GM13976 (cell line): ENCODE measurements at places on chromosomes 7 and 10.

GRCh38 chr7:37943905-37944736, 23.7 kb downstream of the EPDR1 start:
- DNase-seq: peak; percentile 32

- peak; percentile 51 for DNase-seq
These were observed 983 bp downstream of the FZD8 start for GRCh38 chr10:35640951-35641675.

DNA sequence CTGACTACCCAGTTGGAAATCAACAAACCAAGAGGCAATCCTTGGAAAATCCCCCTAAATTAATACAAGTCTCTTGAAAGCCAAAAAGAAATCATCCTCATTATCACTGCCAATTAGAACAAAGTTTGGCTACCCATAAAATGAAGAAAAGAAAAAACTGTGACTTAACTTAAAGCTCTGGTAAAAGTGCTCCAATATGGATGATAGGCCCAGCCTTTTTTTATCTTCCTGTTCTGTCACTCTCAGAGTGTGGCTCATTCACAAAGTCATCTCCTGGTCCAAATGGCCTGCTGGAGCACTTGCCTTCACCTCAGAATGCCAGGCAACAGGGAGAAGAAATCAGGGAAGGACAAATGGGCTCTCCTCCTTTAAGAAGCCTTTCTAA, 155.1 kb upstream of the GHITM start:
- no peak for DNase-seq

GRCh38 chr10:676178-676577, 13.3 kb downstream of the DIP2C start:
- DNase-seq: no peak

GRCh38 chr7:42128703-42129102, 108.3 kb downstream of the GLI3 start:
- DNase-seq: no peak

DNA sequence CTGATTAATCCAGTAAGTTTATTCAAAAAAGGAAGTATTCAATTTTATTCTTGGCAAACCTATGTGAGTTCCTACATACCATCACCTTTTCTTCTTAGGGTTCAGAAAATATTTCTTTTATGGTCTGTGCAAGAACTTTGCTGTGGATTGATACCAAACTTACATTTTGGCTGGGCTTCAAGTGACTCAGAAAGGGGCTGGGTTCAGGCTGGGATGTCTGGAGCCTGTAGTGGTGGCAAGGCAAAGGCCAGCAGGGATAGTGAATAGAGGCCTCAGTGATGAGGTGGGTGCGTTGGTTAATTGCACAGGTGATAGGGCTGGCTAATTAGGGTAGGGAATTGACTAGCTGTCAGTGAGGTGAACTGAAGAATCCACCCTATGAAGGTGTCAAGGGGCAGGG, 40.2 kb upstream of the ATXN7L1 start:
- no peak for DNase-seq

GRCh38 chr7:44559485-44559884, 14.2 kb downstream of the DDX56 start:
- DNase-seq: no peak

DNA sequence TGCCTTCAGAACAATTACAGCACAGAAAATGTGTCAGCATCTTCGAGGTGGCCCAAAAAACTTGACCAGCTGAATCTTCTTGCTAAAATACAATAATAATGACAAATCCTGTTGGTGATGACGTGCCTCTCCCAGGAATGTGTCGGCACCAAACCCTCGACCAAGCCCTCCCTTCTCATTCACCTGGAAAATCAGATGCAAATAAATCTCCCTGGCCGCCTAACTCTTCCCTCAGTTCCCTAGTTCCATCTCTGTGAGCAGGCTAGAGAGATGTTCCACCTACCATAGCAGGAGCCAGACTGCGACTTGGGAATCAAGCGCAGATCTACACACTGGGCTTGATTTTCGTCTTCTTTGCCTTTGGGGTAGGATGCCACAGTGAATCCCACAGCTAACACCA, 4.1 kb downstream of the PRSS1 start:
- DNase-seq: no peak

- no peak for DNase-seq
These were observed 14.9 kb upstream of the SRGN start for GRCh38 chr10:69073026-69073425.

- no peak for DNase-seq
These were observed 65.2 kb downstream of the TLL2 start for GRCh38 chr10:96448558-96448957.

DNA sequence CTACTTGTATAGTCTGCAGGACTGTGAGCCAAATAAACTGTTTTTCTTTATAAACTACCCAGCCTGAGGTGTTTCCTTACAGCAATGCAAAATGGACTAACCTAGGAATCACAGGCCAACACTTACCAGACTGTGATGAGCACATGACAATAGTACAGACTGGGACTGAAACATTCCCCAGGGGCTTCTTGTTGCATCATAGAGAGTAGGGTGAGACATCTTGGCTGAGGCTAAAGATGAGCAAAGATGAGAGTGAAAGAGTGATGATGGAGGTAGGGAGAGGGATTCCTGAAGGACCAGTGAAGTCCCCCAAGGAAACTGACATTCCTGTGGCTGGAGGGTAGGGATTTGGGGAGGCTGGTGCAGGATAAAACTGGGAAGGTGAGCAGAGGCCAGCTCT, 194.4 kb downstream of the TPST1 start:
- DNase-seq: no peak

GRCh38 chr10:44470784-44471183, 85.9 kb upstream of the CXCL12 start:
- DNase-seq: no peak

DNA sequence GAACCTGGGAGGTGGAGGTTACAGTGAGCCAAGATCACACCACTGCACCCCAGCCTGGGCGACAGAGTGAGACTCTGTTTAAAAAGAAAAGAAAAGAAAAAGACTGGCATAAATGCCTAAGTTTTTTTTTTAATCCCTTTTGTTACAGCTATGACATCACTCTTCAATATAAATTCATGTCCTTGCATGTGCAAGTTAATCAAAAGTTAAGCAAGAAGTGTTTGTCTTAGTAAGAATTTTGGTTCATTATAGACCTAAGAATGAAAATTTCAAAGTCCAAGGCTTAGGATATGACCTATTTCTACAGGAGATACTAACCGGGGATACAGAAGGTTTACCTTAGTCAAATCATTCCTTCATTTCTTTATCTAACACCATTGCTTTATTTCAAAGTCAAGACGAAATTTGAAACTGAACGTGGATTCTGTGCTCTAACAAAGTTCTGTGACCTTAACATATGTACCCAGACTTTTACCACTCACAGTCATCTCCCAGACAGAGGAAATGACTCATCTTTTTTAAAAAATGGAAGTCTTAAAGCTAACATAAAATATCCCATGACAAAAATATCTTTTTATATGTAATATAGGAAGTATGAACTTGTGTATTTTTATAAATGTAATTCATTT, 29.3 kb upstream of the ITGB8 start:
- peak; percentile 48 for DNase-seq

GRCh38 chr7:66043681-66044497, 31.7 kb upstream of the ASL start:
- peak; percentile 55 for DNase-seq

DNA sequence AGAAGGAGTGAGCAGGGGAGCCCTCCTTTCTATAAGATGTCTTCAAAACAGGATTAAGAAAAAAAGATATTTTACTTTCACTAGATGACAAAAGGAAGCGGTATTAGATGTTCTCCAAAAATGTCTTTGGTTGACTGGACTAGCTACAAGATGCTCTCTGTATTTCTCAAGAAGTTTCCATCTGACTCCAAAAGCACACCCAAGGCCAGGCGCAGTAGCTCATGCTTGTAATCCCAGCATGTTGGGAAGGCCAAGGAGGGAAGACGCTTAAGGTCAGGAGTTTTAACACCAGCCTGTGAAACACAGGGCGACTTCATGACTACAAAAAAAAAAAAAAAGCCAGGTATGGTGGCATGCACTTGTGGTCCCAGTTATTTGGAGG, 84.5 kb downstream of the PIP4K2A start:
- no peak for DNase-seq

- peak; percentile 11 for DNase-seq
These were observed 79.0 kb upstream of the LSM8 start for GRCh38 chr7:118104812-118105441.

- no peak for DNase-seq
These were observed 211.1 kb downstream of the ZNF365 start for GRCh38 chr10:62585211-62585775.

DNA sequence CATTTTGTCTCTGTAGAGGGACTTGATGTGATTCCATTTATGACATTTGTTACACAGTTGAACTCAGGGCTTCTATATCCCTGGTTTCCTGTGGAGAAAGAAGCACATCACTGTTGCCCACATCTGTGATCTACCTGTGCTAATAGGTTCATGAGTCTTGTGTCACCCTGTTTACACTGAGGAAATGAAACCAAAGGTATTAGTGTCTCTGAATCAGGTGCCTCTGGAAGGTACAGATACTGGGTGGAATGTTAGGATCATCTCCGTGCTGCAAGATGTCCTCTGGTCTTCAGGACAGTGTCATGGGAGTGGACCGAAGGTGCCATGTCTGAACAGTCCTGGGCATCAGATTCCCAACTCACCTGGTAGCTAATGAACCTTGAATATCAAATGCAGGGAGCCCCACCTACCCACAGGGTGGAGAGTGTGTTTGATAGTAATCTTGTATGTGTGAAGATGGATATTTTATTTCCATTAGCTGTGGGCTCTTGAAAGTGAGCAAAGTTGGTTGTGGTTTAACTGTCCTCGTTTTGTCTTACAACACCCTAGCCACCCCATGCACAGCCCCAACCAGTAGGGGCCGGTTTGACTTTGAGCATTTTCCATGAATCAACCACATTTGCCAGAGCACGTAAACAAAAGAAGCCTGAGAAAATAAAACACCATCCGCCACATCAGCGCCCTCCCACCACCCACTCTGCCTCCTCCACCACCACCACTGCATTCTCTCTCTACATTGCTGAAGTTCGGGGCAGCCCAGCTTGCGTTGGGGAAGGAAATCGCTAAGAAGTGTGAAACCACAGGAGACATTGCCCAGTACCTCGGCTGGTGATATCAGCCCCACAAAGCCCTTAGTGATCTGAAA, 40.7 kb downstream of the TARP start:
- peak; percentile 68 for DNase-seq

DNA sequence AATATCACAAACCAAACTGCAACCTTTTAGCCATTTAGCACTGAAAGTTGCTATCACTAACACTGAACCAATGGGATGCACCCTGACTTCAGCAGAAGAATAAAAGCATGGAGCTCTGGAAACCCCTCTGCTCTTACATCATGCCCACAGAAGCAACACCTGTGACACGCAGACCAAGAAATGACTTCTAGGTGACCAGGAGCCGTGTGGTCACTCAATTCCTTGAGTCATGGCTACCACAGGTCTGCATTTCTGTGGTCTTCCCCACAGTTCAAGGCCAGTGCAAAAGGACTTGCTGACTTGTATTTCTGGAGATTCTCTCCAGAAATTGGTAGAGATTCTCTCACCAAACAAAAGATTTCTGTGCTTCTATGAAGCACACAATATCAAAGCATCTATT, 38.3 kb downstream of the NRCAM start:
- no peak for DNase-seq

DNA sequence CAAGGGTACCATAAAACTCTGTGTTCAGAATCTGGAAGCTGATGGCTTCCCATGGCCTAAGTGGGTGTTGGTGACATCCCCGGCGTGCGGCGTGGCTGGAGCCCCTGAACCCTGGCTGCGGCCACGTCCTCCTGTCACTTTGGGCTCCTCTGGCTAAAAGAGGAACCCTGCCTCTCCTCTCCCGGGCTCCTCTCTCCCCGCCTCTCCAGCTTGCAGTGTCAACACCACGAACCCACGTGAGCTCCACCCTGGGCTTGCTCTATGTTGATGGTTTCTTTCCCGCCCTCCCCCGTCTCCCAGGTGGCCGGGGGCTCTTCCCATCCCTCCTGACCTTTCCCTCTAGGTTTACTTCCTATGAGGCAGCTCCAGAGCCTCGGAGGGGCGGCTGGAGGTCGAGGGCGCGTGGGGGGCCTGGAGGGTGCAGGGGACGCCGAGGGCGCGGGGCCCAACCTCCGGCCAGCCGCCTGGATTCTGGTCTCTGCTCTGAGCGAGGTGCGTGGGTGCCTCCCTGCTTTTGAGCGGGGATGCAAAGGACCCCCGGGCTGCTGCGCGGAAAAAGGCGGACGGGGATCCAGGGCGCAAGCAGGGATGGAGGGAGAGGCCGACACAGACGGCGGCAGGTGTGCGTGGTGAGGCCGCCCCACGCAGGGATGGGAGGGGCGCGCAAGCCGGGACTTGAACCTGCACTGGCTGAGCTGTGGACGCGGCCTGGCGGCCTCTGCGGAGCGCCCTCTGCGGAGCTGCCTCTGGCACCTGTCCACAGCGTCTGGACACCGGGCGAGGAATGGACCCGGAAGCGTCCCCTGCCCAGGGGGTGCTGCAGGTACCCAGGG, 115.5 kb upstream of the DIP2C start:
- DNase-seq: no peak

GRCh38 chr7:78607099-78607498, 808.5 kb downstream of the PHTF2 start:
- DNase-seq: no peak
